ENCODE measurements at places on chromosomes 2 and 18.

DNA sequence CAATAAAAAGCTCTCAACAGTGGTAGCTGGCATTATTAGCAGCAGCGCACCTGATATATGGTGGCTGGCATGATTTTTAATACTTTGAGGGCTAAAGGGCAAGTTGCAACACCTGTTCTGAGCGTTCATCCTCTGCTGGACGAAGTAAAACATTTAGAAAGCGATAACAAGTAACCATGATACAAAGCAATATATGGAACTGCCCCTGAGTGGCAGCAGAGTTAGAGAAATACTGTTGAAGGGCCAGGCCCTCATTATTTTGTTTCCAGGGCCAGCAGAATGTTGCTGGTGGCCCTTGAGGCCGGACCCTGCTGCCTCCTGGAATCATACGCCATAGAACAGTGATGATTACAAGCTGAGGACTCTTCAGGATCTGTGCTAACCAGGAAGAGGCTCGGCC is 47.8 kb downstream of the ARHGEF4 start:
- no peak for DNase-seq

- DNase-seq, result peak; percentile 24
Observed at GRCh38 chr2:199743415-199744120, 107.4 kb downstream of the FTCDNL1 start.

GRCh38 chr2:3494984-3495666 is 24.2 kb downstream of the ADI1 start:
- no peak for DNase-seq

- DNase-seq, result peak; percentile 18
Observed at GRCh38 chr2:52976143-52976949, 791.3 kb upstream of the CHAC2 start.

Data from ELF-1 (cell line).